ENCODE measurements at places on chromosomes 2 and 18.

GRCh38 chr2:191552066-191552465, 125.9 kb upstream of the NABP1 start:
- DNase-seq, result no peak

DNA sequence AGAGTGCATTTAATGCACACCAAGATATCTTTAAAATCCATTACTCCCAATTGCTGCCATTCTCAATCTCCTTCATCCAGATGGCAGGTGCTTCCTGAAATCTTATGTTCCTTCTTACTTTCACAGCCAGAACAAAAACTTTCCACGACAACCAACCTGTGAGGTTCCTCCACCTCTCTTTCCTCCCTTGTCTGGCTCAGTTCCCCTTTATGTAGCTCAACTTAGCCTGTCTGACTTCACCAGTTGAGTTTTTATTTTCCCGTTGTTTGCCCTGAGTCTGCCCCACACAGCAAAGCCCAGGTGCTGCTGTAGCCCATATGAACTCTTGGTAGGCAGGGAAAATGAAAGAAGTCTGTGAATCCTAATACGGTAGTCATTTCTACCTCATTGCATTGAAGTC, 112.5 kb downstream of the MREG start:
- no peak for DNase-seq

DNA sequence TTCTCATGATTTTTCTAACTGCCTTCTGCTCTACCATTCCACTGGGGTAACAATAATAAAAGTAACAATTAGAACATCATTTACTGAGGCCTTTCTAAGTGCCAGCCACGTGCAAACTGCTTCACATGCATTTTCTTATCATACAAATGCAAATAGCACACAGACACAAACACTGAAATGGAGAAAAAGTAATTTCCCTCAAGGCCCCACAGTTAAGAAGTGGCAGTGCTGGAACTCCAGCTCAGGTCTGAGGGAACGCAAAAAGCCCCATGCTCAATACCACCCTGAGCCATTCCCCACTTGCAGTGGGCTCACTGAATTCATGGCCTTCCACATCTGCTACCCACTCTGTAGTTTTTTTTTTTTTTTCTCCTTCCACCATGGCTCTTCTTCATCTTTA, 140.6 kb downstream of the UPP2 start:
- DNase-seq, result no peak

DNA sequence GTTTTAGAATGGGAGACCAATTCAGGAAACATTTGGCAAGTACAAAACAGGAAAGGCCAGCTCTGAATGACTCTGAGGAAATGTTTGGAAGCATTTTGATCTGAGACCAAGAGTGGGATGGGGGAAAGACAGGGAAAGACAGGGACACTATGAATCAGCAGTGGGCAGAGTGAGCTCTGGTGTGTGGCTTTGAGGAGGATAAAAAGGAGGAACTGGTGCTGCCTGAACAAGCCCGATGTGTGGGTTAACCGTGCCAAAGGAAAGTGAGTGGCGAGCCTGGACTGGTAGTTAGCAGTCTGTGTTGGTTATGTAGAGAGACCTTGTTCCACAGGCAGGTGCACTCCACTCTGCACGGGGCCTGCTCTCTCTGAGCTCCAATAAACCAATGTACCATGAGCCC, 5.3 kb downstream of the MFSD6 start:
- DNase-seq, result no peak

- no peak for DNase-seq
Measured at GRCh38 chr2:46887028-46887885, 28.3 kb downstream of the MCFD2 start.

DNA sequence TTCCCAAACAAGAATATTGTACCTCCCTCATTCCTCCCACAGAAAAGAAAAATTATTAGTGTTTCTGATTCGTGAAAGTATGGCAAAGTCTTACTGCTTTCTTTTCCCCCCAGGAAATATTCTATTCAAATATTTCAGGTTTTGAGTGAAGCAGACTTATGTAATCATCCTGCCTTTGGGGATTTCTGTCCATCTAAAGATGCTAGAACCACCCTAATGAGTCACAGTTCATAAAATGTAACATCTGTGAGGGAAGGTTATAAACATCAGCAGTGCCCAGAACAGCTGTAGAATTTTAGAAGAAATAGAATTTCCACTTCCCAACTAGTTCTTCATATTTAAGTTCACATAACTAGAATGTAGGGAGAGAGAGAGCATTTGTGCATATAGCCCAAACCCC, 39.0 kb downstream of the EEF1B2 start:
- DNase-seq, result no peak

DNA sequence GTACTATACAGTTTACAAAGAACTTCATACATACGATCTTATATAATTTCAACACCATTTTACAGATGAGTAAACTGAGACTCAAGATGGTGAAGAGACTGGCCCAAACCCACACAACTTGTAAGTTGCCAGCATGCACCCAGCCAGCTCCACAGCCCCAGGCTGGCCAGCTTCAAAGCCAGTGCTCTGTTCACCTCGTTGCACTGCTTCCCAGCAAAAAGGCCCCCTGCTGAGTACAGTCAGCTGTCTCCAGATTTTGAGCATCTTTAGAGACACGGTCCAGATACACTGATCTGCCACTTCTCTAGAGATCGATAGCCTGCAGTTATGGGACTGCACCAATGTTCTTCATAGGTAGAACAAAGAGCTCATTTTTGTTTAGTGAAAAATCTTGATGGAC, 257.2 kb upstream of the CHAC2 start:
- no peak for DNase-seq

DNA sequence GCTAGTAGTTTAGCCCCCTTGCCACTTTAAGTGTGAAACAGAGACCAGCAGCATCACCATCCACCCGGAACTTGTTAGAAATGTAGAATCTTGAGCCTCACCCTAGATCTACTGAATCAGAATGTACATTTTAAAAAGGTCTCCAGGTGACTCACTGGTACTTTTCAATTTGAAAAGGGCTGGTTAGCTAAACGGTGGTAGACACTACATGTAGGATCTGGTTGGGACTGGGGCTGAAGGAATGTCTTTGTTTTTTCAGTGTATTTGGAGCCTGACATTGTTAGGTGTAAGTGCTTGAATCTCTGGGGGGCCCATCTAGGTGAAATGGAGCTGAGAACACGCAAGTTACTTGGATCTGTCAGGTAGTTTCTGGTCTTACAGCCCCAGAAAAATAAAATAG, 44.0 kb upstream of the XPO1 start:
- DNase-seq, result no peak

- no peak for DNase-seq
Measured at GRCh38 chr2:67243919-67244318, 153.2 kb upstream of the ETAA1 start.

DNA sequence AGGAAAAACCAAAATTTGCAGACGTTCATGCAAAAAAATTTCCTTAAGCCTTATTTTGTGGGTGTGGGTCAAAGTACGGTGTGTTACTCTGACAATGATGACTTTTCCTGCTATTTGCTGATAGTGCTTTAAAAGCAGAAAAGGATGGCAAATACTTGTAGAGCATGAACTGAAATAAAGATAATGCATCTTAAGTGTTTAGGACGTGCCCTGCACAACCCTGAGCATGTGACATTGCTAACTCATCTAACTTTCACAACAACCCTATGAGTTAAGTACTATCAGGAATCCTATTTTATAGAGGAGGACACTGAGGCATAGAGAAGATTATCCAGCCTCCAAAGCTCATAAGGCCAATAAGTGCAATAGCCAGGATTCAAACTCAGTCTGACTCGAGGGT, 143.3 kb downstream of the RNF152 start:
- DNase-seq, result no peak

GRCh38 chr2:156867201-156867600, 390.3 kb upstream of the GALNT5 start:
- no peak for DNase-seq

- no peak for DNase-seq
Measured at GRCh38 chr2:124201713-124202112, 176.6 kb downstream of the CNTNAP5 start.

DNA sequence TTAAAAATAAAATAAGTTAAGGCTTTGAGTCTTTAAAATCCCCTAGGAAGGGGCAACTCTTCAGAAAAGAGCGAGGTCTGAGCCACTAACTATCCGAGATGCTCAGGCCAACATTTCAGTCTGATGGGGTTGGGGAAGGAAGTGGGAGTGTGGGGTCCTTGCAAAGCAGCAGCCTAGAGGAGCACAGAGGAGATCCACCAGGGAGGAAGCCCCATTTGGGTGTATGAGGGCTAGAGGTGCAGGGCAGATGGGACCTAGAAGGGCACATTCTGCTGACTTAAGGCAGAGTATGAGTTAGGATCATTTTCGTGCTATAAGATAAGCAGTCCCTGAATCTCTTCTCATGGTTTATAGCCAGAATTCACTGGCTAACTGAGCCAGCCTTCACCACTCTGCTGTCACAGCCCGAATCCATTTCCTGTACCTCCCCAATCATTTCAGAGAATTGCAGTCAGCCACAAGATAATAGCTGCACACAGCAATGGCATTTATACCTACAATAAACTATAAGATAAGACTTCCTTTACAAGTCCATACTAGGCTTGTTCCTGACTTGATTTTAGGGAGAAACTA, 37.0 kb downstream of the MRPL30 start:
- DNase-seq, result no peak

DNA sequence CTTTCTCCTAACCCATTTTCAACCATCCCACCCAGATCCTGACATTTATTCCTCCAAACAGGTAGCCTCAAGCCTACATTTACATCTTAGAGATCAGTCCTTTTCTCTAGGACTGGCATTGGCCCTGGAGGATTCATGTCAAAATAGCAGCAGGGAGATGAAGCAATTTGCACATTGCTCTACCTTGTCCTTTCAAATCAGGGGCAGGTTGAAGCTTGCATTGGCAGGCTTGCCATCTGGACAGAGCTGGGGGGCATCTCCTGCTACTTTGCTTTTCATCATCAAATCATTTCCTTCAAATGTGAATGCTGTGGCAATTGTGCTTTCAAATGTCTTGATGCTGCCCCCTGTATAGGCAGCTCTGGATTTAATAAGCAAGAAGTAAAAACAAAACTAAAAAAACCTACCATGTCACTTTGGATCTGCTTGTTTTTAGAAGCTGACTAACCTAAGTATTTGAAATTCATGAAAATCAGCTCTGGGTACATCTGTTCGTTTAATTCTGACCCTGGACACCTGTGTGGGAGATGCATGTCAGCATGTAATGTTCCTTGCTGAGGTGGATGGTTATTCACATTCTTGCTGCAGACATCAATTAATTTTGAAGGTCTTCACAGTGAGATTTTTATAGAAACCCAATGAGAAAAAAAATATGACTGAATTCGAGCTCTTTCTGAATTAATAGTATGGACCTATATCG, 47.9 kb downstream of the KIF5C start:
- DNase-seq, result no peak

DNA sequence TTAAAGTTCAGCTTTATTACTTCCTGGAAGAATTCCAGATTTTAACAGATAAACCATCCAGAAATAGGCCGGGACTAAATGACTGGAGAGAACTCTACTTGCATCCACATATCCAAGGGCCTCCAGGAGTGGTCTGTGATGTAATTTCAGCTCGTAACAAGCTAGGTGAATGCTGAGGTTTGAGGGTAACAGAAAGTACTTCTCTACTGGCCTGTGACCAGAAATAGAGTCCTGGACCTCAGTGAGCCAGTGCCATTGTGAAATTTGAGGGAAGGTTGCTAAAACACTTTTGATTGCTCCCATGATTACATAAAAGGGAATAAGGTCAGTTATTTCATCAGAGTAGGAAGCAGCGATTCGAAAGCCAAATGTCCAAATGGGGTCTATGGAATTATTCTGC, 158.1 kb downstream of the DOCK10 start:
- no peak for DNase-seq

- no peak for DNase-seq
Measured at GRCh38 chr2:217085543-217085942, 225.7 kb upstream of the TNP1 start.

- DNase-seq, result no peak
Measured at GRCh38 chr2:81901017-81901416, 1596.5 kb upstream of the LRRTM1 start.

DNA sequence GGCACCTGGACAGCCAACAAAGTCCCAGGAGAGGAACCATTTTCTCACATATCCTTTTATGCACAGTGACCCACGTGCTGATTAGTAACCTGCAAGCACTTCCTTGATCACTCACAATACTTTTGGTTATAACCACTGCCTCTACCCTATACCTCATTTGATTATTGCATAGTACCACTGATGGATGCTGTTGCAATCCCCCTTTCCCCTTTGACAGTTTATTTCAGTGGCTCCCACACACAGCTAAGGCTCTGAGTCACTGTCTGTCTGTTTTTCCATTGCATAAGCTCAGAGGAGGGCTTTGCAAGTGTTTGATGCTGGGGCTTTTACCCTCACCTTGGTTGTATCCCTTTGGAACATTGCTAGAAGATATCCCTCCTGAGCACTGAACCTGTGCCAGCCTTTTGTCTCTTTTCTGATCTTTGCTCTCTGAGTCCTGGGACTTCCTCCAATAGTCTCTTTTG, 101.7 kb upstream of the RBBP8 start:
- DNase-seq, result no peak

DNA sequence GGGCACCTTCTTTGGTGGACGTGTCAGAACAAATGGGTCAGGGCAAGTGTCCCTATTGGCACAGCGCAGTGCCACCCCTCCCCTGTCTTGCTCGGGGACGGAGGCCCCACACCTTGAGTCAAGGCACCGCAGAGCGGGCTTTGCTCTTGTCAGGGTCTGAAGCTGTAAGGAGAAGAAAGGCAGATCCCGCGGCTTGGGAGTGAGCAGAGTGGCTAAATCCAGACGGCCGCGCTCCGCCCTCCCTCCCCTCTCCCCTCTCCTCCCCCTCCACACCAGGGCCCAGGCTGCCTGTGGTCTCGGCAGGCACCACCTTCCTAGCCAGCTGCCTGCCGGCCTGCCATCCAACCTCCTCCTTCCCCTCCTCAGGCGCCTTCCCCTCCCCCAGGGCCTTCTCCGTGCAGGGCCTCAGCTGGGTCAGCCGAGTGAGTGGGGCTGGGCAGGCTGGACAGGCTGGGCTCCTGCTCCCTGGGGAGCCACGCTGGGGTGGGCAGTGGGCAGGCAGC, 25.8 kb downstream of the SPEG start:
- no peak for DNase-seq

DNA sequence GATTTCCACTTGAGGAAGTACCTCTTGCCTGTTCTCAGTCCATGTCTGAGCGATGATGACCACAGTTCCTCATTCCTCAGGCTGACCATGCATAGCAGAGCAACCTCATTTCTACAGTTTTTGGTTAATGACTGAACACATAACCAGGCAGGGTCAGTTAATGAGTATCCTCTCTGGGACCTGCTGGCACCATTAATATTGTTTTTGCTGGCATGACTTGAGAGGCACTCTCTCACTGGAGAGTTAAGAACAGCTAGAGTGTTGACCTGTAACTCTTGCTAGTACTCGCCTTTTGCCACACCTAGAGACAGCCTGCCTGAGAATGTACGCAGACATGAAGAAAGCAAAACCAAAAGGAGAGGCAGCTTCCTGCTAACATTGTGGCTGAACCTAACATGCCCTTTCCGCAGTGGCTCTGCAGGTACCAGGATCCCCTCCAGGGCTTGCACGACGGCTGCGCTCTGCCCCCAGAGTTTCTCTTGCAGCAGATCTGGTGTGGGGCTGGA, 23.9 kb downstream of the PECR start:
- no peak for DNase-seq
